HL-60 (cell line): ENCODE measurements at places on chromosomes 1 and 21.

- no peak for DNase-seq
Measured at GRCh38 chr1:21749859-21750468, 33.0 kb downstream of the USP48 start.

DNA sequence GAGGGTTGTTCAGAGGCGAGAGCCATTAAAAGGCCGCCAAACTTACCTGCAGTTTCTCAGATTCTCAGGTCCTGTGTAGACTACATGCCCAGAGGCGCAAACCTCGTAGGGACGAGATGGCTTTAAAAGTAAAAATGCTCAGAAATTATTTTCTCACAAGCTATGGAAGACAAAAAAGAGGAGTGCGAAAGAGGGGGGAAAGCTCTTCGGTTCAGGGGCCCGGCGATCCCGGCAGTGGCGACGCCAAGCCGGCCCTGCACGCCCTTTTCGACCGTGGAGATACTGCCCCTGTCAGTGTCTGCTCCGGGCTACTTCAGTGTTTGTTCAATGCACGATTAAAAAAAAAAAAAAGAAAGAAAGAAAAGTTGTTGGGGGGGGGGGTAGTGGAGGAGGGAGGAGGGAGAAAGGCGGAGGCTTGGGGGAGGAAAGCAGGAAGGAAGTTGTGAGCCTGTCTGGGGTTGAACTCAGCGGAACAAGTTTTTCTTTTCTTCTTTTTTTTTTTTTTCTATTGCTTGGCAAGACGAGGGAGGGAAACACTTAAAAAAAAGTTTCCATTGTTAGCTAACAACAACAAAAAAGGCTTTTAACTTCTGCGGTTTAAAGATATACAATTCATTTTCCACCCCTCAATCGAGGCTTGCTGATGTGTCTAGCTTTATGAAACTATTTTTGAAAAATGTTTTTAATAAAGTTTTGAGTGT, at the start of gene ITPKB:
ITPKB (minus strand) TSS at position 288 of the 701 bp plus-strand sequence. CDS start 1,824 bp downstream, outside the sequence.
- peak; percentile 67 for DNase-seq

DNA sequence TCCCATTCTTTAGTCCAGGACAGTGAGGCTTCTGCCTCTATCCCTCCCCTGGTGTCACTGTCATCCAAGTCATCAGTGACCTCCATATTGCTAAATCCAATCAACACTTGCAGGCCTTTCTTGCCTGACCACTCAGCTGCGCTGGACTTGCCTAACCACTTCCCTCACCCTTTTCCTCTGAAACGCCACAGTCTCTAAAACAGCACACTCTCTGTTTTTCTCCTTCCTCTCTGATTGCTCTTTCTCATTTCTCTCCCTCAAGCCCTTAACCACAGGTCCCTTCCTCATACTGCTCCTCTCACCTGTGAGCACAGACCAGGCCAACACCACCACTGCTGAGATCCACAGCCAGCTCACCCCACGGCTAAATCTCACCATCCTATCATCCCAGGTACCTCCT, 17.5 kb downstream of the TAL1 start:
- no peak for DNase-seq

DNA sequence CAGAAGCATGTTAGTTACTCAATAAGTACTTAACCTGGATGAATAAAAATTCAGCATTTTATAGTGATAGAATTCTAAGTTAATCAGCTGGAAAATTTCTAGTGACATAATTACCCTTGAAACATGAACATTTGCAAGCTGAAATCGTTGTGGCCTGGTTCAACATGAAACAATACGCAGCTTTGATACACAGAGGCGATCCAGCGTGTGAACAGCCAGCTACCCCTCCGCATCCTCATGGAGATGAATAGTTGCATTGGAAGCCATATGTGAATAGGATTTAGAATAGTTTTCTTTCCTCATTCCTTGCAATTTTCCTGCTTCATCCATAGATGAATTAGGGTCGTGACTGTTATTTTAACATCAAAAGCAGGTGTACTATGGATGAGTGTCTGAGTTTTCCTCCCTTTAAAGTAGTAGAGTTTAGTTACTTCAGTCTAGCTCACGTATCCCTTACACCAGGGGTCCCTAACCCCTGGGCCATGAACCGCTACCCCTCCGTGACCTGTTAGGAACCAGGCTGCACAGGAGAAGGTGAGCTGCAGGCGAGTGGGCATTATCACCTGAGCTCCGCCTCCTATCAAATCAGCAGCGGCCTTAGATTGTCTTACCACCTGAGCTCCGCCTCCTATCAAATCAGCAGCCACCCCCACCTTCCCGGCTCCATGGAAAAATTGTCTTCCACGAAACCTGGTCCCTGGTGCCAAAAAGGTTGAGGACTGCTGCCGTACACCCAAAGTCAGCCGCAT, 6.2 kb upstream of the TARBP1 start:
- DNase-seq, result no peak

DNA sequence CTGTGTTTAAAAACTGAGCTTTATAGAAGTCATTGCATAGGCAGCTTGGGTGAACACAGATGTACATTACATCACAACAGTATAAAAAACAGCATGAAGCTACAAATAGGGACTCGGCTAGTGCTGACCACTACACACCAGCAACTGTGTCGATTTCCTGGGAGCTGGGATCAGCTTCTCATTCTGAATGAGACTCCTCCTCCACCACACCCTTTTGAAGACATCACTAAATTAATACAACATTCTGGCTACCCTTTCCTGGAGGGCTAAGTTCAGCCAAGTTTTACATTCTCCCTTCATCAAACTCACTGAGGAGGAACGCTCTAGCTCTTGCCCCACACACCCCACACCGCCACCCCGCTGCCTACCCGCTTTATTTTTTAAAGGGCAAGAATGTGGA, 102.7 kb downstream of the ERG start:
- DNase-seq, result no peak

GRCh38 chr1:231715816-231716722, 89.5 kb downstream of the DISC1 start:
- DNase-seq, result no peak

DNA sequence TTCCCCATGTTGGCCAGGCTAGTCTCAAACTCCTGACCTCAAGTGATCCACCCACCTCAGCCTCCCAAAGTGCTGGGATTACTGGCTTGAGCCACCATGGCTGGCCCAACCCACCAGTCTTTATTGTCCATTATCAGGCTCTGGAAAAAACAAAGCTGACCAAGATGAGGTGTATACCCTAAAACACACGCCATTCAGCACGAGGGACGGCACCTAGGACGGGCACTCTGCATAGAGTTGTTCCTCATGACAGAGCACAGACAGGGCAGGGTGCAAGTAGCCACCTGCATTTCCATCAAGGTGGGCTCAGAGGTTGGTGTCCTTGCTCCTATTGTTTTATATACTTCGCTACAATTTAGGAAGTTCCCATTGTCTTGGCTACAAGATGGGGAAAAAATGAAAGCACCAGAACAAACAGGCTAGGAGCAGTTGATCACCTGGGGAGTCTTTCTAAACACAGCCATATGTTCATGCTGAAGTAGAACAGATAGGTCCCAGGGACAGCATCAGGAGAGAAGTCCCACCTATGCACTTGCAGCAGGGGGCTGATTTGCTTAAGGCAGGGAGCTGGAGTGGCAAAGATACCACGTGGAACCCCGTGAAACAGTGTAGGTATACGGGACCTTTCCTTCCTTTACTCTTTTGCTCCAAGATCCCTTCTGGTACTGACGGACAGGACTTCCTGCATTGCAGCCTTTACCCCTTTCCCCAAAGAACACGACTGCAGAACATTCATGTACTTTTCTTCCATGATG, 4.5 kb downstream of the KRTCAP2 start:
- DNase-seq, result no peak

- DNase-seq, result no peak
Measured at GRCh38 chr1:177964336-177964735, 5.5 kb downstream of the SEC16B start.

DNA sequence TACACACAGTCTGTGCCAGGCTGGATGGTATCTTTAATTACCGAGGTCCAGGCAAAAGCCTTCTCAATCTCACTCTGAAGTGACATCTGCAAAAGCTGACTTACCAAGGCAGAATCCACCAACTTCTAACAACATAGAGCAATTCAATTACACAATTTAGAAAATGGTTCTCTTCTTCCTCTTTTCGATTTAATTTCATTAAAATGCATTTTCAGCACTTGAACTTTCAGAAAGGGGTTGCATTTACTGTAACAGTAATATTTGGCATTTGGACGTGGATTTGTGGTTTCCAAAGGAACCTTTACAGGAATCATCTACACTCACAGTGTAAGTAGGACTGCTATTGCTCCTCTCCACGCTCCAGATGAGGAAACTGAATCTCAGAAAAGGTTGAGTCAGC, 53.3 kb downstream of the ERO1B start:
- DNase-seq, result peak; percentile 40
